ENCODE measurements at places on chromosomes 6 and 20. TPM values are rescaled to one million over a fixed set of nuclear protein-coding genes. Genes with fewer than 3 reads are reported as not detected.

LTB gene
- polyA plus RNA-seq = not detected

IRF4 gene
- polyA plus RNA-seq = not detected

MEI4 gene
- not detected for polyA plus RNA-seq

SNX21 gene
- 14.8 TPM for polyA plus RNA-seq

SCRT2 gene
- polyA plus RNA-seq = 3.8 TPM

FIG4 gene
- 35.4 TPM for polyA plus RNA-seq

AVP gene
- polyA plus RNA-seq = not detected

LY86 gene
- not detected for polyA plus RNA-seq

DUSP15 gene
- 68.9 TPM for polyA plus RNA-seq

HTR1B gene
- polyA plus RNA-seq = 0.58 TPM

CGAS gene
- 0.10 TPM for polyA plus RNA-seq

TRIM38 gene
- not detected for polyA plus RNA-seq

SLC44A4 gene
- polyA plus RNA-seq = 0.46 TPM

BPIFB2 gene
- not detected for polyA plus RNA-seq

GLP1R gene
- polyA plus RNA-seq = not detected

TMEM74B gene
- polyA plus RNA-seq = 155 TPM

EPPIN gene
- polyA plus RNA-seq = not detected

TMEM14B gene
- 182 TPM for polyA plus RNA-seq

BPIFB1 gene
- polyA plus RNA-seq = not detected

RHAG gene
- polyA plus RNA-seq = not detected

IL20RA gene
- polyA plus RNA-seq = not detected

NOX3 gene
- polyA plus RNA-seq = 0.11 TPM

GPLD1 gene
- polyA plus RNA-seq = 14.3 TPM

OPRM1 gene
- polyA plus RNA-seq = 1.5 TPM

HCRTR2 gene
- 7.5 TPM for polyA plus RNA-seq

COX4I2 gene
- polyA plus RNA-seq = not detected

CRIP3 gene
- polyA plus RNA-seq = 3.7 TPM

SLC9A8 gene
- 7.3 TPM for polyA plus RNA-seq

LRRC73 gene
- 4.7 TPM for polyA plus RNA-seq

RFX6 gene
- not detected for polyA plus RNA-seq

CNKSR3 gene
- polyA plus RNA-seq = 1.5 TPM

ITPA gene
- polyA plus RNA-seq = 89.5 TPM

PPP1R14C gene
- 14.0 TPM for polyA plus RNA-seq

FNDC11 gene
- 5.2 TPM for polyA plus RNA-seq

LRRN4 gene
- 0.26 TPM for polyA plus RNA-seq

YIPF3 gene
- 244 TPM for polyA plus RNA-seq

TUBB2A gene
- 1,088 TPM for polyA plus RNA-seq

HIVEP1 gene
- polyA plus RNA-seq = 8.0 TPM

ADGRG6 gene
- polyA plus RNA-seq = 0.37 TPM

BYSL gene
- 19.6 TPM for polyA plus RNA-seq

BEND6 gene
- 8.6 TPM for polyA plus RNA-seq

Measured in neural cell (in vitro differentiated cells).